Stimulated activated CD4-positive, alpha-beta T cell treated with anti-CD3 and anti-CD28 coated beads, TNF-alpha, amount 100 ng/mL, for 1 hour (primary cell): ENCODE measurements at places on chromosomes 7 and 10.

DNA sequence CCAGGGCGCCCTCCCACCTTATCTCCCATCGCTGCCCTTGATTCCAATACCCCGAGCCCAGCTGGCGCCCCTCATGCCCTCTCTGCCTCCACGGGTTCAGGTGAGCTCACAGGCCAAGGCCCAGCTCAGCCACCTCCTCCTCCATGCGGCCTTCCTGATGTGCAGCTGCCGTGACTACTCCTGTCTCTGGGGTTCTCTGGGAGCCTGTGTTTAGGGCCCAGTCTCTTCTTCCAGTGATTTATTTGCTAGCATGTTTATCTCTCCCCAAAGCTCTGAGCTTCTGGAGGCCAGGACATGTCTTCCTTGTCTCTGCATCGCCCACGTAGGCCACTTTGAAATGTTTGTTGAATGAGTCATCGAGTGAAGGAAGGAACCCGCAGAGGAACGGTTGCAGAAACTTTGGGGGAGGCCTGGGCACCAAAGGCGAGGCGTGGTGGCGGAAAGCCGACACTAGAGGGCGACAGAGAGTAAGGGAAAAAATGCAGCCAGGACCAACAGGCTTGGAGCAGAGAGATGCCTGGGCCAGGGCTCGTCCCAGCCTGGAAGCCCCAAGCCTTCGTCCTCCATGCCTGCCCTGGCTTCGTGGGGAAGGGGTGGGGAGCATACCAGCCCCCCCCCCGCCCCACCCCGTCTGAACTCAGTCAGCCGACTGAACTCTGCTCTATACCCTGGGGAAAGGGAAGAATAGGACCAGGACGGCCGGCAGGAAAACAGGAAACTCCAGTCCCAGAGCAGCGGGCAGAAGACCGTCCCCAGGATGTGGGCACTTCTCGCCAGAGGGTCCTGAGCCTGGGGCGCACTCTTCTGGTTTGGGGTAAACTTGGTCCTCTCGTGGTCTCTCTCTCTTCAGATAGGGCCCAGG, 10.9 kb upstream of the HSPB1 start:
- peak; percentile 57 for DNase-seq

GRCh38 chr7:57867884-57868701, 418.1 kb downstream of the ZNF716 start:
- DNase-seq, result no peak

DNA sequence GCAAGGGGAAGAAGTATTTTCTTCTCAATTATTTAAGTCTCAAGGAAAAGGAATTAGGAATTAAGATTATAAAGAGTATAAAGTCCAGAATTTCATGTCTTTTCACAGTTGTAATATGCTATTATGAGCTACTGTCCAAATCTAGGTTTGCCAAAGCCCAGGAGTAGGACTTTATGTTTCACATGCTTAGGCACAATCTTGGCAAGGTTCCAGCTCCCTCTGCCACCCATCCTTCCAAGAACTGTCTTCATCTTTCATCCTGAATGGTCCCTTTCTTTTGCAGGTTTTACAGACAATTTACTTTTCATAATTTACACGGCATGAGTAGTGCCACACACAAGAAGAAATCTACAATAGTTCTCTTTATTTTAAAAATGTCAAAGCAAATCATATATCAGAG, 29.5 kb downstream of the SLC16A9 start:
- no peak for DNase-seq

DNA sequence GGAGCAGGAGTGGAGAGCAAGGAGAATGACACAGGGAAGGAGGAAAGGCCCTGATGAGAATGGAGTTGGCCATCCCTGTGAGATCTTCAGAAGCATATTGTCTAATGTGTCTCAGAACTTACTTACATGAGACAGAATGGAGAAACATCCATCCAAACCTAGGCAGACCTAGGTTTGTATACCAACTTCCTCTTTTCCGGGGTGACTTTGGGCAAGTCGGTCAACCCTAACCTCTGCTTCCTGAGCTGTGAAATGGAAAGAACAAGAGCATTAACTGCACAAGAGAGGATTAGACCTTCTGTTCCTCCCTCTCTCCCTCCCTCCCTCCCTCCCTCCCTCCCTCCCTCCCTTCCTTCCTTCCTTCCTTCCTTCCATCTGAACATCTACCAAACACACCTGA, 4.5 kb downstream of the GHRHR start:
- DNase-seq, result no peak

- no peak for DNase-seq
Observed at GRCh38 chr10:80177781-80178636, 27.3 kb downstream of the ANXA11 start.

DNA sequence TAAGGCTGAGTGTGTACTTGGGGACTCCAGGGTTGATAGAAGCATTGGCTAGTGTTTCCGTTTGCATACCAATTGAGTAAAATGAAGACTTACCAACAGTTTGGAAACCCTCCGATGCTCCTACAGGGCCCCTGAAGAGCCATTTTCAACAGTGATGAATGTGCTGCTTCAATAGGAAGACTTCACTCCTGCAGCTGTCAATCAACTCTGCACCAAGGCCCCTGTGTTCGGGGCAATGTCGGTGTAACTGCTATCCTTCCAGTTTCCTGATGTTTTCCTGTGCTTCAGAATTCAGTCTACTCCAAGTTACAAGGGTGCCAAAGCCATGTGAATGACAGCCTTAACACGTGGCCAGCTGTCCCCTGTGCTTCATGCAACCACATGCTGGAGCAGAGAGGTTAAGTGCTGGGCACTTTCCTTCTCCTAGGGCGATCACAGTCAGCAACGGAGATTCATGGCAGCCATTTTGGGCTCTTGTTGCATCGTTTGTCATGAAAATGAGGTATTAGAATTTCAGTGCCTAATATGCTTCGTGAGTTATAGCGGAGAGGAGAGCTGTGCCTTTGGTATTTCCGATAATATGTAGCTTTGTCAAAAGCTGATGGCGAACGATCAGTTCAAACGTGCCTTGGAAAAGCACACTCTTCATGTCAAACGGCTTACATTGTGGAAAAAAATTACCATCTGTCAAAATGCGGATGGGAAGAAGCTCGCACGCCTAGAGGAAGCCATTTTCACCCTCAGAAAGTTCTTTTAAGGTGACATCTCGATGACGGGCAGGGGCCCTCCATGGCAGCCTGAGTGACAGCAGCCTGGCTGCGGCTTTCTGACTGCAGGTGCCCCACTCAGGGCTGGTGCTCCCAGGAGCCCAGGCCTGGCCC, 287.8 kb downstream of the ACTR3B start:
- no peak for DNase-seq

GRCh38 chr10:77168161-77168560, 469.4 kb downstream of the KCNMA1 start:
- no peak for DNase-seq

GRCh38 chr10:6473901-6474370, 106.1 kb downstream of the PRKCQ start:
- no peak for DNase-seq

GRCh38 chr7:282621-283020, 7.3 kb upstream of the FOXL3 start:
- no peak for DNase-seq
